ENCODE measurements at places on chromosomes 1 and 21.

DNA sequence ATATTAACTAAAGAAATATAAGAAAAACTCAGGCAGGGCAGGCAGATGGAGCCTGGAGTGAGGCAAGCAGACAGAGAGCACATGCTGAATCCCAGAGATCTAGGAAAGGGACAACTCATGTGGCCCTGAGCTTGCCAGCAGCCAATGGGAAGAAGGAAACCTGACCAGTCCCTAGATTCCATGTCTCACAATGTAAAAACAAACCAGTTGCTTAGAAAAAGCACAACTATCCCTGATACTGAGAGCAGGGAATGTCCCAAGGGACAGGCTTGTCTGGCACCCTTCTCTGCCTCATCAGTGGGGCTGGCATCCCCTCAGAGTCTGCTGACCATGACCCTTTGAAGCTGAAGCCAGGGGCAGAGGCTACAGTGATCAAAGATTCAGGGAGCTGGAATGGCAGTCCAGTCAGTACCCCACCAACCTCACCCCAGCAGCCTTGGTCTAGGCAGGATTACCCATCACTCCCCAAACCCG lies 27.8 kb downstream of the HSPG2 start:
- no peak for DNase-seq

DNA sequence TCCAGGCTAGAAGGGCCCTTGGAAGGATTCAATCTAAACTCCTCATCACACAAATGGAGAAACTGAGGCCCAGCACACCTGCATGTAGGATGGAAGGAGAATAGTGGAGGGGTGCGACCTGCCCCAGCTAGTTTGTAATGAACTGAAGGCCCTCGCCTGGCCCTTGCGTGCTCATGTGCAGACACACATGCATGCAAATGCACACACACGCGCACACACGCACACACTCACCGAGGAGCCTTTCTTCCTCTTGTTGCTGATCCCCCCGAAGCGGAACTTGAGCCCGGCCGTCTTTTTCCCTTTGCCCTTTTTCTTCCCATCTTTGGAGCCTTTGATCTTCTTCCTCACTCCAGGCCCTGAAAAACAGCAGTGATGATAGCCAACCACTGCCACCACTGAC lies 27.9 kb downstream of the CHD5 start:
- no peak for DNase-seq

DNA sequence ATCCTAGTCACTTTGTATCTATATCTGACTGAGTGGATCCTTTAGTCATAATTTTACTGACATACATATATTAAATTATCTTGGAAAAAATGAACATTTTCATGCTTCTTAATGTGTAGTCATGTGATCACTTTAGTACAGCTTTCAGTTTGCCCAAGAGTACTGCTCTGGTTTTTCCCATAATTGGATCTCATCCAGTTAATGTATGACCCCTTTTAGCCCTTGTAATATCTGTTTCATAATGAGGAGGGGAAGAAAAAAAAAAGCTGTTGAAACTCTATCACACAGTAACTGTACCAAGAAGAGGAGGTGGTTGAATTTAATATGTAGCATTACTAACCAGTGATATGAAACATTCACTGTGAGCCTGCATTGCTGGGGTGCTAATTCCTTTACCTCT lies 328.7 kb downstream of the PTPRC start:
- DNase-seq = no peak

- peak; percentile 76 for DNase-seq
Measured at GRCh38 chr1:42931911-42932422, 26.7 kb downstream of the SLC2A1 start.

DNA sequence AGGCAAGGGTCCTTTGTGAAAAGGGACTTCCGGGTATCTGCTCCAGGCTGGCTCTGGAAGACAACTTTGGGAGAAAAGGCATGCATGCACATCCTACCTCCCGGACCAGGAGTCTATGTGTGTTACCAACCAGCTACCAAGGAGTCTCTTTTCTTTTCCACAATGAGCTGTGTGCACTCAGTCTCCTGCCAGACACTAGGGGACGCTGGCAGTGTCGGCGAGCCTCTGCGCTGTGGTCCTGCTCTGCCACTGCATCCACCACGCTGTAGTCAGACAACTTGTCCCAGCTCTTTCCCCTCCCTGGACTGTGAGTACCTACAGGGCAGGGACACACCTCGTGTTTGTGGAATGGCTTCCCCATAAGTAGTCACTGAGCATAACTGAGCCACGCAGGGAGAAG lies 5.1 kb upstream of the SSR2 start:
- no peak for DNase-seq

GRCh38 chr1:15413563-15414444 lies 4.1 kb downstream of the EFHD2 start:
- no peak for DNase-seq

DNA sequence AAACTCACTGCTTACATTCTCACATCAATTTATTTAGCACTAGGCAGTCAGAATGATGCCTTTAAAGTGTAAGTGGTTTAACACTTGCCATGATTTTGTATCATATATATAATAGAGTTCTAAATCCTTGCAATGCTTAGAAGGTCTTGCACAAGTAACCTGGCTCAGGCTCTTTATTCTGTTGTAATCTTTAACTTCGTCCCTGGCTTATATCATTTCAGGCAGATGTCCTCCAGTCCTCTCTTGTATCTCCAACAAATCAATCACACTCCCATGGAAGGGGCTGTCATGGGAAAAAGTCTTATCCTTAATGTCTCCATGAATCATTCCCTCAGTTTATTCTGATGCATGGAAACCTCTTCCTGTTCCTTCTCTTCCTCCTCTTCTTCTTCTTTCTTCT lies 841.6 kb upstream of the B3GALT2 start:
- DNase-seq = no peak

DNA sequence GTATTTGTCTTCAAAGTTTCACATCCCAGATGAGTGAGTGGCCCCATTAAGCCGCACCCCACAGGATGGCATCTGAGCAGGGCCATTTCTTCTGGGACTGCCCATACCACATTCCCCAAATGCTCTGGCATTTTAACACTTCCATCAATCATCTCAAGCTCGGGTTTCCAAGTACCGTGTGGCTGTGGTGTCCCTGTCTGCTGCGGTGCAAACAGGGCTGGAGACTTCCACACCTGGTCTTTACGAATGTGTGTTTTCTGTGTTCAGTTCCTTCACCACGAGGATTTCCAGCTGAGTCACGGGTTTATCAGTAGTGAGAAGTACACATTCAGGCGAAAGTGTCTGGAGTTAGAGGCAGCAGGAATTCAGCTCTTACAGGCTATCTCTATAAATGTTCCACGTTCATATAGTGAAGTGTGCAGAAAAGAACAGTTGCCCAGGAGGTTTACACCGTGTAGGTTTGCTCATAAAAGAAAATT lies 195.2 kb downstream of the RHOU start:
- DNase-seq = no peak

DNA sequence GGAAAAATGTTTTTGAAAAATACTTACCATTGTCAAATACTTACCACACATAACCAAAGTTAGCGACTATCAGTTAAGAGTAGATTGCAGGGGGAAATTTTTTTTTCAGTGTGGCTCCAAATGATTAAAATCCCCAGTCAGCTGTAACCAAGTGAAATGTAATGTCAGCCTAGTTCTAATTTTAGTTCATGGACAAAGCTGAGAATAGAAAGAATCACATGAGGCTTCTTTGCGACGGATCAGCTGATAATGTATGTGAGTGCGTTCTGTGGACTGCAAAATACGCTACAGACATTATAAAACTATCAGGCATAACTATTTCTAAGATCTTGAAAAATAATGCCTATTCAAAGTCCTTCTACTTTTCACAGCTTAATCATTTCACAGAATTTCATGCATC lies at the start of gene LRRC39:
Gene LRRC39, minus strand, starts transcription at position 166 of the 400 bp plus-strand sequence. CDS start 9,740 bp downstream, outside the sequence.
- no peak for DNase-seq

GRCh38 chr1:50603274-50604271 lies 180.3 kb upstream of the DMRTA2 start:
- no peak for DNase-seq

GRCh38 chr1:108107658-108108057 lies 92.5 kb downstream of the SLC25A24 start:
- DNase-seq = peak; percentile 54

DNA sequence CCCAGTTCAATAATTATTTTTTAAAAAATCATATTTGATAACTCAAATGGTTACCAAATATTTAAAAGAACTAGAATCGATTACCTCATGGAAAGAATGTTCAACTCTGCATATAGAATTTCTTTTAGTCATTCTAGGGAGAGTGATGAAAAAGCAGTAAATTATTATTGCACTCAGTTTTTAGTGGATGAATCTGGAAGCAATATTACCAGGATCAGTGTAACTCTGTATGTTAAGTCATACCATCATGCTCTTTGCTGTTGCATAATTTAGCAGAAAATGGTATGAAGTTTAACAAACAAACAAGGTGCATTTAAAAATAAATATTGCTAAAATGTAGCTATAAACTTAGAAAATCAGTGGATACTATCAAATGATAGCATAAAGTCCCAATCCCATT lies 46.1 kb upstream of the ARHGAP29 start:
- no peak for DNase-seq

GRCh38 chr1:81424061-81424460 lies 376.7 kb upstream of the ADGRL2 start:
- DNase-seq = no peak

DNA sequence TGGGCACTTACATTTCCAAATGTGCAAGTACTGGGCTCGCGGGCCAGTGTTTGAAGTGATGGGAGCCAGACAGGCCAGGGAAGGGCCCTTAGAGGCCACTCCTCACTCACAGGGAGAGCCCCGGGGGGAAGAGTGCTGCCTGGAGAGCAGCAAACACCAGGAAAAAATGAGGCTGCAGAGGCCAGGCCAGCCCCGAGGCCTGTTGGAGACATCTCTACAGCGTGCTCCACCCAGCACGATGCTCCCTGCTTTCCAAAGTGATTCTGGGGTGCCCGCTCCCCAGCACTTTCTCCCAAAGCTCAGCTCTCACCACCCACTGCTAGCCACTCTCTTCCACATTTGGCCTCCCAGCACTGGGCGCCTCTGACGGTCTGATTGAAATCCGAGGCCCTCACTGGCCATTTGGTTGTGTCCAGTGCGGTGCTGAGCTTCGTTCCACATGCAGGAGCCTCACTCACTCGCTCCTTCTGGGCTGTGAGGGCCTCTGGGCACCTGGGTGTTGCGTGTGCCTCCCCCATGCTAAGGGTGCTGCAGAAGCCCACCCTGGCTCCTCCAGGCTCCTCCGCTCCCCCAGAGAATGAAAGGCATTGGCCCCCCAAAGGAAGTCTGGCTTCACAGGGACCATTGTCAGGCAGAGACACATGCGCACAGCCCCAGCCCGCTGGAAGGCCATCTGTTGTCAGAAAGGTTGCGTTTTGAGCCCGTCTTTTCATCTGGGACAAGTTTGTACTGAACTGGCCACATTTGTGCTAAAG lies 385.4 kb upstream of the VAMP3 start:
- DNase-seq = no peak

GRCh38 chr1:230313453-230314141 lies 112.5 kb downstream of the PGBD5 start:
- DNase-seq = no peak

- no peak for DNase-seq
Measured at GRCh38 chr1:92844439-92844838, 12.6 kb downstream of the RPL5 start.

- no peak for DNase-seq
Measured at GRCh38 chr1:119869995-119870394, 26.3 kb downstream of the ADAM30 start.

DNA sequence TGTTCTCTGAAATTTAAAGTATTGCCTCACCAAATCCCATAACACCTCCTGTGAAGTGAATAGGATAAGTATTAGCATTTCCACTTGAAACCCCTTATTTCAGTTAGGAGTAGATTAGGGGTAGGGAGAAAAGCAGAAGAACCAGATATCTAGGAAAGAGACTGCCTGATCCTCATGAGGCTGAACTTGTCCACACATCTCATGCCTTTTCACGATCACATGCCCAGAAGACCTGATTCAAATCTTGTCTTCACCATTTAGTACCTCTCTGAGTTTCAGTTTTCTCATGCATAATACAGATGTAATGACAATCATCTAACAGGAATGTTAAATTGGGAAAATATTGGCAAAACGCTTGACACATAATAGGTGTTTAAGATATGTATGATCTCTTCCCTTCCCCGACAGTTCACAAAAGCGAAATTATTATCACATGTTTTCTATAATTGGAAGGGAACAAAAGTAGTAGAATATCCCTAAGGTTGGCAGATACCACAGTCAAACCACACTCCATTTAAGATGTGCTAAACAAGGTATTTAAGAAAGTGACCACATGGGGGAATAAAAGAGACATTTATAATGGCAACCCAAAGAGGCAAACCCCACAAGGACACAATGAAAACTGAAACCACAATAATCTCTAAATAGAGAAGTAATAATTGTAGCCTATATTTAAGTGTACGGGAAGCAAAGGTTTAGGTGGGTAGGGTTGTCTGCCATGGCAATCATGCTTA lies 25.2 kb downstream of the GFI1 start:
- no peak for DNase-seq

DNA sequence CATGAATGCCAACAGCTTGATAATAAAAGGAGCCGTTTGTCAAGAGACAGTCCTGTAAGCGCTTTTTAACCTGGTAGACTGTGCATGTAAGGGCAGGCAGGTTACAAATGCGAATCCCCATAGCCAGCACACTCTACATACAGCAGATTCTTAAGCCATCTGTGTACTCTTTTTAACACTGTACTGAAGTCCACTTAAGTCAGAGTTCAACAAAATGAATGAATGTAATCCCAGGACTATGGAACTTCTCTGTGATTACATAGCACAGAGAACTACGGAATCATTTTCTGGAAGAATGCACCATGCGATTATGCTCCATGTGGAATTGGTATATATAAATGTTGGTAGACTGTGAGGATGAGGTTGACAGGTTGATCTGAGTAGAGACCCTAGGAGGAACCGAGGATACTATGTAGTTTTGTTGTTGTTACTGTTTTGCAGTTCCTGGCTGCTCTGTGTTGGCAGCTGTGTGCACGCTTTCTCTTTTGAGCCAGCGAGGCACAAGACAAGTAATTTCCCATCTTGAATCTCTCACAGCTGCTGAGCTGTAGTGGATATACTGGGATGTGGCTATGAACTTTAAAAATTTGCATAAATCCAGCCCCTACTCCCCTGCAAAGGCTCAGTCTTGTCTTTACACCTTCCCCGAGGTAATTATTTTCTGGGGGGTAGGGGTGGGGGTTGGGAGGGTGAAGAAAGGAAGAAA lies 21.9 kb downstream of the LRRC8D start:
- DNase-seq = no peak

DNA sequence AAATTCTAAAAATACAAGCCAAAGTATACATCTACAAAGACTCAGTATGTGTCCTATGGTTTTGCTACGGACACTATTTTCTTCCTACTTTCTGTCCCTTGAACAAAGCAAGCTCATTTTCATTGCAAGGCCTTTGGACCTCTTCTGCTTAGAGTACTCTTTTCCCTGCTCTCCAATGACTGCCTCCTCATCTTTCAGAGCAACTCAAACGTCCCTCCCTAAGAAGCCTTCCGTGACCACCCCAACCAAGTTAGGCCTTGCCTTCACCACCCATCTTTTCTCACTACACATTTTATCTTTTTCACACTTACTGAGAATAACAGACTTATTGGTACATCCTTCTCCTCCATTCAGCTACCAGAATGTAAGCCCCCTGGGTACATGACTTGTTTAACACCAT lies 39.9 kb downstream of the ENAH start:
- no peak for DNase-seq

GRCh38 chr1:236882678-236883077 lies 87.6 kb downstream of the MTR start:
- no peak for DNase-seq
